MV-4-11 (cell line): ENCODE measurements at places on chromosomes 7 and 10.

DNA sequence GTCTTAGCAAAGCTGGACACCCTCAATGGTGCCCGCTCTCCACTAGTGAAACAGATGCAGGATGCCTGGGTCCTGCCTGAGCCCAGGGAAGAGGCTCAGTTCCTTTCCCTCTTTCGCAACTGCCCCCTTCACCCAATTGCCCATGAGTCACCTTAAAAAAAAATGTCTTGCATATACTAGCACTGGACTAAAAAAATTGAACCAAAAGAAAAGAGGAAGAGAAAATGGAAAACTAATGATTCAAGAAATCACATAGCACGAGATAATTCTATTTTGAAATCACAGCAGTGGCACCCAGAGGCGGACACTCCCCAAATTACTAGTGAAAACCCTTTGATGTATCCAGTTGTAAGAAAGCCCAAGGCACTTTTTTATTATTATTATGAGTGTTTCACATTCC lies 972.5 kb downstream of the LRMDA start:
- DNase-seq, result peak; percentile 94

DNA sequence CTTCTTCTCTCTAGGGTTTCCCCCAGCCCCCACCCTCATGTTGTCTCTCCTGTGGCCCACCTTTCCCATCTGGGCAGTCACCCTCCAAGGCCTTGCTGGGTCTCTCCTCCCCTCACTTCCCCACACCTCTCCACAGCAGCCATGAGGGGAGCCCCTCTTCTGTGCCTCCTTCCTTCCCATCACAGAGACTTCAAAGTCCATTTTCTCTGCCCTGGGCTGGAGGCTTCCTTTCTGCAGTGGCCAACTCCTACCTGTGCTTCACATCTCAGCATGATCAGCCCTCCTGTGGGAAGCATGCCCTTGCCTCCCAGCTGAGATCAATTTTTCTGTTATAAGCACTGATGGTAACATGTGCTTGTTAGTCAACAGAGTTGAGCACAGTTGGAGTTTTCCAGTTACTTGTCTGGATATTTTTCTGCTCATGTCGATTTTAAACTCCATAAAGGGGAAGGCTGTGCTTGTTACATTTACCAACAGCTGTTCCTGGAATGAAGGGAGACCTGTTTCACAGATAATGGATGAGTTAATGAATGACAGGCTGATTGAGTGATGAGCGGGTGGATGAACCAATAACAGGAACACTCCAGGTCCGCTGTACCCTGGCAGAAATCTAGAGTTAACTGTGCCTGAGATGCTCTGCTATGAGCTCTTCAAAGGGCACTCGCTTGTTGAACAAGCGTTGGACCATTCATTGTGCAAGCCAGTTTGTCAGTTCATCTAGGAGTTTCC lies 71.4 kb upstream of the PRSS58 start:
- no peak for DNase-seq

DNA sequence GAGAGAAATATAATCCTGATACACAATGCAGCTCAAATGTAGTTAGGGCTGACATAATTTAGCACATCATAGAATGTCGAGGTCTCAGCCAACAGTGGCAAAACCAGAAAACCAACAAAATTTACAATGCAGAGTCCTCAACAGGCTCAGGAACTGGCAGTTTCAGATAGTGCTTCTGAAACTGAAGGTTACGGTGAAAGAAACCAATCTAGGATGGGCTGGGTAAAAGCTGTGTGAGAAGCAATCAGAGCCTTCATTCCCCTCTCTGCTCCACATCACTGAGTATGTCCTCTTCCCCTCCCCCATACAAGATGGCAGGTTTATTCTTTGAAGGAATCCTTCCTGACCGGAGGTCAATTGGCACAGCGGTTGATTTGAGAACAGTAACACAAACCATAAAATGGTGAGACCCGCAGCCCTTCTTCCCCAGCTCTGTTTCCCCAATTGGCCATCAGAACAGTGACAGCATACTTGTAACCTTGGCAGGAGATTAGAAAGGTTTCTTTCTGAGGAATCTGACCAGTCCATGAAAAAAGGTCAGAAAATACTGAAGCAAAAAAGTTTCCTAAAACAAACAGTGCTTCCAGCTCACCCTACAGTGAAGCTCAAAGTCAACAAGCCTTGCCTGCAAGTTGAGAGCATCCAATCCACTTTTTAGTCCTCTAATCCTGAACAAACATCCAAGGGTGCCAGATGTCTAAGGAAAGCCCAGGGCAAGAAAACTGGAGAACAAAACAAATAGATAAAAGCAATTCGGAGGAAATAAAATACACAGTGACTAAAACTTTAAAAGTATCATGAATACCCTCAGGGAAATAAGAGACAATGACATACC lies 53.9 kb upstream of the IL6 start:
- DNase-seq, result no peak

DNA sequence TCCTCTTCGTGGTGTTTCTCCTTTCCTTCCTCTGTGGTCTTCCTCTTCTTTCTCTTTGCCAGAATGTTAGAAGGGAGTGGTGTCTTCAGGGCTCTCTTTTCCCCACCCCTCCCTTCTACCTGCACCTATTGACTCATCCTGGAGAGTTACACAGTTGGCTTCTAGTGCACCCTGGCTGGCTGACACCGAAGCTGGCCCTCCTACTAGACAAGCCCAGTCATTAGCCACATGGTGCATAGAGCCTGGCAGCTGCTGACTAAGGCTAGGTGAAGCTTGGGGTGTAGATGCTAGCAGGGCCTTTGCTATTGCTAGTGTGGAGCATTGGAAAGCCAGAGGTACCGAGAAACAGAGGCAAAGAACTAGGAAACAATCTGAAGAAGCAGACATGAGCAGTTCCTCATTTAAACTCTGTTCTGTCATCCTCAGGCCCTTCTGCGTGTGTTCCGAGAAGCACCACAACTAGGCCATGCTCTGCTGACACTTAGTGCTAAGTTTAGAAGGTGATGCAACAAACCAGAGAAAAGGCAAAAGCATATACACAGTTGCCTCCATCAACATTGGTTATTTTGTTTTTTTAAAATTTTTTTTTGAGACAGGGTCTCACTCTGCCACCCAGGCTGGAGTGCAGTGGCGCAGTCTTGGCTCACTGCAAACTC lies 213.9 kb downstream of the BAMBI start:
- peak; percentile 88 for DNase-seq

- DNase-seq, result no peak
These were observed 16.8 kb downstream of the NOBOX start for GRCh38 chr7:144386741-144387140.

GRCh38 chr10:17548162-17548561 lies 69.0 kb downstream of the HACD1 start:
- no peak for DNase-seq

DNA sequence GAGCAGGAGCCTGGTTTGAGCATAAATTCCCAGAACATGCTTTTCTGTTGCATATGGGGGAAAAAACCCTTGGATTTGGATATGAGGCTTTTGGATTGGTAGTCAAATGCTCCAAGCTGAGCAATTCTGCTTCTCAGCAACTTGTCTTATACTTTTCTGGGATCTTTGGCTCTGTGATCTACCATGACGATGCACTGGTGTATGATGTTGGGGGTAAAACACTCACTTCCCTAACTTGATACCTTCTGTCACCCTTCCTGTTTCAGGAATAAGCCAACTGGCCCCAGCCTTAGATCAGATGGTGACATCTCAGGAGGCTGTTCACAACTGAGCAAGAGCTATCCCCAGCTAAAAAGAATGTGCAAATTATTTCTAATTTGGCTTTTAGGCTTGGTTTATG lies 13.1 kb upstream of the CPA4 start:
- peak; percentile 63 for DNase-seq

GRCh38 chr7:21383227-21384220 lies 44.4 kb upstream of the SP4 start:
- no peak for DNase-seq

- DNase-seq, result peak; percentile 99
These were observed 2.0 kb downstream of the DBNL start for GRCh38 chr7:44046321-44047061.

DNA sequence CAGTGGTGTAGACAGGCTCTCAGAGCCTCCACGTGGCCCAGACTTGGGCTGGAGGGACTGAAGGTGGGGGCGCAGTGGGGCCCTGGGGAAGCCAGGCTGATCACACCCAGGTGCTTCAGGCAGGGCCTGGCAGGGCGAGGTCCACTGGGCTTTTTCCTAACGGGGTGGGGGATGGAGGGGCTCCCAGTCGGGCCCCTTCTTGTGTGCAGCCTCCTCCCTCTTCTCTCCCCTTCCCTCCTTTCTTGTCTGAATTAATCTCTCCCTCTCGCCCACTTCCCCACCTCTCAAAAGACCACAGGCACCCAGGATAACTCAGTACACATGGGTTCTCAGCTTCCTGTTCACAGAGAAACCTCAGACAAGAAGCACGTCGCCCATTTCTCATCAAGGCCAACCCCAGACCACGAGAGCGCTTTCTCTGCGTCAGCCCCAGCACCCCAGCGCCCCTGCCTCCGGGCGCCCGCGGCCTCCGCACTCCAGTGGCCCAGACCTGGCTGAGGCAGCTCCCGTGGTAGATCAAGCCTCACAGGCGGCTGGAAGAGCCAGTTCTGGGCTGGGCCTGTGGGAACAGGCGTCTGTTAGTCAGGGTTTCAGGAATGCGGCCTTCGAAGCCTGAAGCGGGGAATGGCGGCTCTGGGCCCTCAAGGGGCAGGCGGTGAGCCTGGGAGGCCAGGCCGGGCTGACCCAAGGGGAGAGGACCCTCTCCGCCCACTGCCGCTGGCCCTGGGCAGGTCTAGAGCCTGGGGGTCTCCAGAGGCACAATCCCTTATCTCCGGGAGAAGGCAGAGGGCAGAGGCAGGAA lies 50.6 kb downstream of the PWWP2B start:
- DNase-seq, result peak; percentile 80

DNA sequence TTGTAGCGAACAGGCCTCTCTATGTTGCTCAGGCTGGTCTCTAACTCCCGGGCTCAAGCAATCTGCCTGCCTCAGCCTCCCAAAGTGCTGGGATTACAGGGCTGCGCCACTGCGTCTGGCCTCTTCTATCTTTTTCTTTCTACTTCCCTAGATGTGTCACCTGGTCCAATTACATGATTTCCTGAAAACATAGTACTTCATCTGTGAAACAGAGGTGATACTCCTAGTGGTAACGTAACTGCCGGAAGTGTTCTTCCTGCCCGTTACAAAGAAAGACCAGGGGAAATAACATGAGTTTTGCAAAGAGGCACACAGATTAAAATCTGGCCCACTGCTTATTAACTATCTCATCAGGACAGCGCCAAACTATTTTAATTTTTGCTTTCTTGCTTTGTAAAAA lies 18.4 kb upstream of the HGF start:
- no peak for DNase-seq
